Stimulated activated CD4-positive, alpha-beta T cell treated with anti-CD3 and anti-CD28 coated beads, Interleukin-15, amount 100 ng/mL, for 48 hours (primary cell): ENCODE measurements at places on chromosomes 7 and 10.

GRCh38 chr10:116574797-116575196 is 16.0 kb upstream of the PNLIPRP1 start:
- no peak for DNase-seq

GRCh38 chr7:46414946-46415345 is 493.9 kb upstream of the IGFBP3 start:
- no peak for DNase-seq

DNA sequence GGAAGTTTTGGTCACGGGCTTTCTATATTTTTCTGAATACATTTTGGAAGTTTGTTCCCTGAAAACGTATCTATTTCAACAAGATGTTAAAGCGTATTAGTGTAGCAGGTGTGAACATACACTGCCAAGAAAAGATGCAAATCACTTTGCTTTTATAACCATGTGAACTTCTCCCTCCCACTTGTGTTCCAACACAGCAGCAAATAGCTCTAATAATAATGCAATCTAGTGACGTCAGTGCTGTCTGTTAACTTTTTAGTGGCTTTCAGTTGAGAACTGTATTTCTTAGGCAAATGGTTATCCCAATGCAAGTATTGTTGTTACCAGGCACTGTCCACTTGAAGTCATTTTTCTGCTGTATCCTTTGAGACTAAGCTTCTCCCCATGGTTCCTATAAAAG is 188.4 kb upstream of the IGFBP3 start:
- DNase-seq, result no peak

- DNase-seq, result no peak
Measured at GRCh38 chr7:137804836-137805235, 41.9 kb downstream of the DGKI start.

DNA sequence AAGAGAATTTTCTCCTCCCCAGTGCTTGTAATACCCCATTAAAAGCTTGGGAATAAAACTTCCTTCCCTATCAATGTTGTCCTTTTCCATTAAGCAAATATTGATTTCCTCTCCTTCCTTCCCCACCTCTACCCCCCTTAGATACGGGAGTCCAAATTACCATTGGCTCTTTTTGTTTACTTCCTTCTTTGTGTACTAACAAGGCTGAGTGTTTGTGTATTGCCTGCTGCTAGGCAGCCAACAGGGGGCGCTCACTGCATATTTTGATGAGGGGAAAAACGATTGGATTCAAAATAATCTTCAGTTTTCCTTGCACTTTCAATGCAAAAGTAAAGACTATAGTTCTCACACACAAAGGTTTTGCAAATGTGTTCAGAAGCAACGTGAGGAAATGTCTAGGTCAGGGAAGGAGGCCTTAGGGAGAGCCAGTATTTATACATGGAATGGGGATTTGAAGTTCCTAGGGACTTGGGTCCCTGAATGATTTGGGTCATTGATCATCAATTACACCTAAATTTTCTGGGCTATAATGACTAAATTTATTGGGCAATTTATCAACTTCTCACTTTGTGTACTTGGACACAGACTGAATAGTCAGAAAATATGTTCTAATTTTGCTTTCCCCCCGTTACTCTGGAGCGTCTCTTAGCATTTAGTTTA is 23.6 kb upstream of the VPS41 start:
- DNase-seq, result peak; percentile 14

GRCh38 chr7:81616951-81617350 is 152.9 kb downstream of the HGF start:
- no peak for DNase-seq

GRCh38 chr10:4022473-4022872 is 237.5 kb upstream of the KLF6 start:
- no peak for DNase-seq

DNA sequence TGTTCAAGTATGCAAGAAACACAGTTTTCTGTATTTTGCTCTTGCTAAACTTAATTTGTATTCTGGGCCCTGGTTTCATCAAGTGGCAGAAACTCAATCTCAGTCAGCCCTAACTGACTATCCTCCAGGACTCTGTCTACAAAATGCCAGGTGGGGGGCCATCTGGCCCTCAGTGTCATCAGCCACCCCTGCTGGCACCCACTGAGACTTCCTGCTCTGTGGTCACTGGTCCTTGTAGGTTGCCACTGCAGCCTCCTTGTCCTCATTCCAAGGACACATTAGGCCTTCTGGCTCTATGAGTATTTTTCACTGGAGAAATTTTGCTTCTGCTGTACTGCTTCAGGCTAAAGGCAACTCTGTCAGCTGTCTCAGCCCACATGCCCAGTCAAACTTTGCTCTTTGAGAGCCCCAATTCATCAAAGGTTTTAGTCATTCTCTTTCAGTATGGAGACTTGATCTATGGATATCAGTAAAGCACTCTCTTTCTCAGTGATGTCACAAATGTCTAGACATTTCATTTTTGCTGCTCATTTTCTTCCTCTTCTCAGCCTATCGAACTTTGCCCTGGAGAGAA is 163.6 kb downstream of the KCND2 start:
- no peak for DNase-seq

DNA sequence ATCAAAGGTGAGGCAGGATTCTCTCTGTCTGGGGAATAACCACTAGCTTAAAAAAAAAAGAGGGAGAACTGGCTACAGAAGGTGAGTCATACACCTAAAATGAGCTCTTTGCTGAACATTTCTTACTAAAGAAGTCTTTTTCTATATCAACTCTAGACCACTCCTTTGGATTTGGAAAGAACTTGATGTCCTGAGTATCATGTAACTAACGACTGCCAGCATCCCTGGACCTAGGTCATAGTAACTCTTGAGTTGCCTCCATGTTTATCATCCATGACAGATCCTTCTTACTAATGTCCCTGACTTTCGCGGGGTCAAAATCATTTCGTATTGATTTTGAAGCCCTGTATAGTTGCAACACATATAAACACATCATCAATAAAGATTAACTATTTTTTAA is 89.1 kb downstream of the CNOT4 start:
- DNase-seq, result no peak

DNA sequence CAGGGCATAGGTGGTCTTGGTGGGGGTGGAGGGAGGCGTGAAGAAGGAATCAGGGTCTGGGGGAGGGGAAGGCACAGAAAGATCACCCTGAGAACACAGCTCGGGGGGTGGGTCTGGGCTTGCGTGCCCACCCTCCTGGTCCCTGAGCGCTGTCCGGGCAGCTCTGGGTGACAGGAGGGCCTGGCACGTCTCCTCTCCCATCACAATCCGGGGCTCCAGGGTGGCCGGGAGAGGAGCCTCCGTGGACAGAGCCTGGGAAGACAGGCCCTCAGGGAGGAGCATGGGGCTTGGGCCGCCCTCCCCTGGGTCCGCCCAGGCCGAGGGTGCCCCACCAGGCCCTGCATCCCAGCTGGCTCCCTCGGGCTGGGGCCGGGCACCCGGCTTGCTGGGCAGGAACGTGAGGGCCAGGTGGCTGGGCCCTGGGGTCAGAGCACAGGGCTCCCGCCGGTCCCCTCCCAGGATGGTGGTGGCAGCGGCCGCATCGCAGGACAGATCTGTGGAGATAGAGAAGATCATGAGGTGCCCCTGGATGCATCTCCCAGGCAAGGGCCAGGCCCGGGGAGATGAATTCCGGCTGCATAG is 3.1 kb downstream of the NACAD start:
- DNase-seq, result no peak

GRCh38 chr10:100065084-100065660 is 16.5 kb downstream of the CPN1 start:
- no peak for DNase-seq

DNA sequence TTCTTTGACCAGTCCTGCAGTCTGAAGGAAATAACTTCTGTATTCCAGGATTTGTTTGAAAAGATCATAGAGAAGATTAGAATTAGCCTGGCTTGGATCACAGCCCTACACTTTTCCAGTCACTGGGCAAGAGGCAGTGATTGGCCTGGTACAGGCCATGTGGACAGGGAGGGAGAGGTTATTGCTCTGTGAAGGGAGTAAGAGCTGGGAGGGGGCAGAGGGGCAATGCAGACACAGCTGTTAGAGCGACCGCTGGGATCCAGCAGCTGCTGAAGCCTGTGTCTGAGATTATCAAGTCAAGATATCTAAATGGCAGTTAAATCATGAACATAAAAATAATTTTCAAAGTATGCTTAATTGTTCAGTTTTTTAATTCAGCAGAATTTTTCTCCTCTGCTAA is 257.3 kb downstream of the SDK1 start:
- no peak for DNase-seq

GRCh38 chr7:107972941-107973376 is 30.0 kb downstream of the LAMB1 start:
- no peak for DNase-seq

DNA sequence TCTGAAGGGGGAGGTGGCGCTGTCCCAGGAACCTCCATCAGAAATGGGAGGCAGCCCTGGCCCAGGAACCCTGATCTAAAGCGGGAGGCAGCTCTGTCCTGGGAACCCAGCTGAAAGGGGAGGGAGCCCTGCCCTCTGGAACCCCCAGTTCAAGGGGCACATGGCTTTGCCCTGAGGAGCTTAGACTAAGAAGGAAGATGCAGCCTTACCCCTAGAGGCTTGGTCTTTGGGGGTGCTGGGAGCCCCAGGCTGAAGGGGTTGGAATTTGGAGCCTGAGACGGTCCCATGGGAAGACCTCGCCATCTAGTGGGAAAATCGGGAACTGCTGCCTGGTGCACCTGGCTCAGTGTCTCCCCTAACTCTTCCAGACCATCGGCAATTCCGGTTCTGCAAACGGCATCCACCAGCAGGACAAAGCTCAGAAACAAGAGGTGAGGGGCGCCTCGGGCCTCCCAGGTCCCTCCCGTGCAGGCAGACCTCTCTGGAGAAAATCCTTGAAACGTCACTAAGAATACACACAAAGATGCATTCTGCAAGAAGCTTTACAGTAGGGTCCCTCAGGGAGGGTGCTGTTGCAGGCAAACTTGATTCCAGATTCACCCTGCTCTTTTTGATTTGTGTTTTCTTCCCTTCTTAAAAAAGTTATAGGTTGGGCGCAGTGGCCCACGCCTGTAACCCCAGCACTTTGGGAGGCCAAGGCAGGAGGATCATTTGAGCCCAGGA is 52.4 kb upstream of the GTF2IRD1 start:
- DNase-seq, result peak; percentile 59

- DNase-seq, result no peak
Measured at GRCh38 chr7:359766-360361, 69.9 kb downstream of the FOXL3 start.

DNA sequence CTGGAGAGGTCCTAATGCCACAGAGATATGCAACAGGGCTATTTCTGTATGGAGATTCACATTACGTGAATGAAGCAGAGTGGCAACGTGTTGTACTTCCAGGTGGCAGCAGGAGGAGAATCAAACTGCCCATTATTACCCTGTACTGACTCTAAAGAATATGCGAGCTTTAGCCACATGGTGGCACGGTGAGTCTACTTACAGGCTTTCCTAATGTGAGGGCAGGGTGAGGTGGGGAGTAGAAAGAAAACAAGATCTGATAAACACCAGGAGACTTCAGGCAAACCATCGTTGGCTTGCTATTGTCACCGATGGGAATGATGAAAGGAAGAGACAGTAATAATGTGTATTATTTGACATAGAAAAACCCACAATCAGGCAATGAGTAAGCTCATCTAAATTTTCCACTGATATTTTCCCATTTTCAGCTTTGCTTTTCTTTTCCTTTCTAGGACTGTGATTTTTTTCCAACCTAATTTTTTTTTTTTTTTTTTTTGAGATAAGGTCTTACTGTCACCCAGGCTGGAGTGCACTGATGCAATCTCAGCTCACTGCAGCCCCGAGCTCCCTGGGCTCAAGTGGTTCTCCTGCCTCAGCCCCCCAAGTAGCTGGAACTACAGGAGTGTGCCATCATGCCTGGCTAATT is 164.3 kb downstream of the BTAF1 start:
- peak; percentile 27 for DNase-seq

GRCh38 chr7:19275000-19275399 is 129.8 kb upstream of the FERD3L start:
- DNase-seq, result no peak

DNA sequence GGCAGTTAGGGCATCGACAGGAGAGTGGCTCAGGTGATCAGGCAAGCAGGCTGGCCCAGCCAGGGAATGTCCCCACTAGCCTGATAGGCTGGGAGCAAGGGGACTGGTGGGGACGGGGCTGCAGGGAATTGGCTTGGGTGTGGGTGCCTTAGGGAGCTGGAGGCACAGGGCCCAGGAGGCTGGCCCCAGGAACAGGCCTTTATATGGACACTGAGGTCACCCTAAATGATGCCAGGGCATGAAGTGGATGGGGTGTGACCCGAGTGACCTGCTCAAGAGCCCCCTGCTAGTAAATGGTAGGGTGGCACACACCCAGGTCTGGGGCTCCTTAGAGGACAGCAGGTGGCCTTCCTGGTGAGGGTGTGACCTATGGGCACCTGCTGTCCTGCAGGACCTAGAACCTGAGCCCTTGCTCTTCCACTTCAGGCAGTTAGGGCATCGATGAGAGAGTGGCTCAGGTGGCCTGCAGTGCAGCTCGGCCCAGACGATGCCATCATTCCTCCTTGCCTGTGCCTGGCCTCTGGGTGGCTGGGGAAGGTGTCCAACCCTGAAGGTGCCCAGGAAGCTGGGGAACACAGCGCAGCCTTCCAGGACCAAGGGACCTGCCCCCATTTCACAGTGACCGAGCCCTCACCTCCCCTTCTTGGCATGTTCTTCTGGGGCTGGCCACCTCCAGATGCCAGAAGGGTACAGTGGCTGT is 51.7 kb upstream of the LEP start:
- DNase-seq, result no peak

DNA sequence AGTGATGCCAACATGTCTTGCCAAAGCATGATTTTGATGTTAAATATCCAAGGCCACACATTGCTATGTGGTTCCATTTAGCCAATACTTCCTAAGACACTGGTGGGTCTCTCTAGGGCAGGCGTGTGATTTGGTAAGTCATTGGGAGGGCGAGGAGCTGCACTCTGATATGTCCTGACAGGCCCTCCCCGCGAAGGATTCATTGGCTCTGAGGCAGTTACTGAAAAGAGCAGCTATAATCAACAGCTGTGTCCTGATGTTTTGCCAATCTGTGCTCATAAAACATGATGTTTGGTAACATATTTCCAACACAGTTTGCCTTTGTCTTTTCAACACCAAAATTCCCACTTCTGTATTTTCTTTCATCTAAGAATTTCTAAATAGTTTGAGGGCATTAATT is 646.7 kb downstream of the PARD3 start:
- DNase-seq, result no peak

DNA sequence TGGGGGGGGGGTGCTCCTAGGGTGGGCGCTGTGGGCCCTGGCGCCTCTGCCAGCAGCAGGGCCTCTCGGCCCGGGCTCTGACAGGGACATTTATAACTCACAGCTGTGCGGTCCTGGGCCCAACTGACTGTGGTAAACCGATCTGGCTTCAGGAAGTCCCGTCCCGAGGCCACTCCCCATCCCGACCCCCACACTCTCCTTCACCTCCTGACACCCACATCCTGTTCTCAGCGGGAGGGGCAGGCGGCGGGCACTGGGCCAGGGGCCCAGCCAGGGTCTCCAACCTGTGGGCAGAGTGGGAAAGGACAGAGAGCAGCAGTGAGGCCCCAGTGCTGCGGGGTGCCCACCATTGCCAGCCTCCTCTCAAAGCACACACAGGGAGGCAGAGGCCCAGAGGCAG is 69.1 kb downstream of the ZMIZ1 start:
- peak; percentile 21 for DNase-seq

DNA sequence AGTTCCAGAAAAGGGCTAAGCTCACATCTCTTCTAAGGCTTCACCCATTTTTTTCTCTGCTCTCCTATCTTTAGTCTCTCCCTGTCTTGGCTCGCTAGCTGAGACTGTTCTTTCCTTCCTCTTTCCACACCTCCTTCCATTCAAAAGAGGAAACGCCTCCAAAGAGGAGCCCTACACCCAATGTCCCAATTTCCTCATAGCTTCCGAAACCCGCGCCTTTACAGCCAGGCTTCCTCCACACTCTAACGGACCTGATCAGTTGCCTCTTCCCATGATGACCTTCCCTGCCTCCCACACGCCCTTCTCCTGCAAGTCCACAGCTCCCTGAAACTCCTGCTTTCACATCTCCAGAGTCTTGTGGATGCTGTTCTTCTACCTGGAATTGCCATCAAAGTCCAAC is 71.7 kb downstream of the COBL start:
- no peak for DNase-seq
